GM04504 (cell line): ENCODE measurements at places on chromosomes 1 and 21.

DNA sequence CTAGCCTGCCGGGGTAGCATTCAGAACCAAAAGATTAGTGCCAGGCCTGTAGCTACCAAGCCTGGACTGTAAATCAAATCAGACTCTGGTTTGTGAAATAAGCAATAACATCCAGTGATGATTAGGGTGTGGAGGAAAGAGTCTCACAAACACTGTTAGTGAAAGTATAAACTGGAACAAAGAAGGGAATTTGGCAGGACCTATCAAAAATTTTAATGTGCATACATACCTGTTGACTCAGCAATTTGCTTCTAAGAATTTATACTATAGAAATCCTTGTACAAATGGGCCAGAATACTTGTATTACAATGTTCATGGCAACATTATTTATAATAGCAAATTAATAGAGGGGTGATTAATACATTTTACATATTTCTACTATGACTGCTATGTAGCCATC is 109.8 kb upstream of the WARS2 start:
- DNase-seq = no peak

- no peak for DNase-seq
Observed at GRCh38 chr1:245754463-245754961, 599.7 kb downstream of the KIF26B start.

DNA sequence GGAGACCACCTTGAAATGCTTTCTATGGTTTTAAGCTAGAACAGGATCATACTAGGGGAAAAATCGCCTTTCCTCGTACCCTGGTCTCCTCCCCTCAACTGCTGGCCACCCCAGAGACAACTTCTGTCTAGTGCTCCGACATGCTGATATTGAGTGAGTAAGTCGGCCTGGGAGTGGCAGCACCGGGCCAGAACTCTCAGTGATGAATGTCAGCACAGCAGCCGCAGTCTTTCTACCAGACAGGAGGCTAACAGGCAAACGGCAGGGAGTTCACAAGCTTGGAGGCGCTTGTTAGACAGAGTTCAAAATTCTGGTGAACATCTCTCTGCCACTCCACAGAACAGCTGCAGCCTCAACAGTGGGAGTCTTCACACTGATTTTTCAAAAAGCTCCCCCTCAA is 716.9 kb downstream of the ADGRL2 start:
- no peak for DNase-seq

DNA sequence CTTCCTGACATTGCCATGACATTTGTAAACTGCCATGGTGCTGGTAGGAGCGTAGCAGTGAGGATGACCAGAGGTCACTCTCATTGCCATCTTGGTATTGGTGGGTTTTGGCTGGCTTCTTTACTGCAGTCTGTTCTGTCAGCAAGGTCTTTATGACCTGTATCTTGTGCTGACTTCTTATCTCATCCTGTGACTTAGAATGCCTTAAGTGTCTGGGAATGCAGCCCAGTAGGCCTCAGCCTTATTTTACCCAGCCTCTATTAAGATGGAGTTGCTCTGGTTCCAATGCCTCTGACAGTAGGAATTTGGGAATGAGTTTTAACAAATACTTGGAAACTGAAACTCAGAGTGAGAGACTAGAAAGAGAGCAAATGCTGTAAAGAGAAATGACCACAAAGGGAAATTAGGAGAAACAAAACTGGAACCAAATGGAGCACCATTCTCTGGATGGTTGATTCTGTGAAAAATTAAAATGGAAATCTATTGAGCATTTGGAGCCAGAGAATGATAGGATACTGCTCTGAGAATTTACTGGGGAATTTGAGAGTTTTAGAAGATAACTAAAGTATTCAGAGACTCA is 50.1 kb upstream of the RHOU start:
- DNase-seq = no peak

GRCh38 chr1:39671433-39671792 is 494 bp downstream of the NT5C1A start:
- no peak for DNase-seq

- DNase-seq = no peak
Observed at GRCh38 chr1:227943381-227944089, 4.2 kb downstream of the WNT9A start.

DNA sequence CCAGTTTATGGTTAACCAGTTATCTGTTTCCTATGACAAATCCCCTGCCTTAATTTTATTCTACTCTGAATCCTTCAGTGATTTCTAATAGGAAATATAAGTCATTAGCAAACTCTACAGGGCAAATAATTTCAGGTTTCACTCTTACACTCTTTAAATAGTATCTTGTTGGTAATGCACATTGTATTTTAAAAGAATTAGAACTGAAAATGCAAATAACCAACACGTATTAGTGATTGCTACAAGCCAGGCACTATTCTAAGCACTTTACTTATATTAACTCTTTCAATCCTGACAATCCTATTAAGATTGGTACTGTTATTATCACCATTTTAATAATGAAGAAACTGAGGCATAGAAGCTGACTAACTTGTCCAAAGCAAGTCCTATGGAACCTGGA is 48.3 kb upstream of the LHX8 start:
- DNase-seq = no peak

- peak; percentile 5 for DNase-seq
Observed at GRCh38 chr21:21624674-21625073, 626.5 kb downstream of the NCAM2 start.

- DNase-seq = no peak
Observed at GRCh38 chr1:231193710-231194340, 32.0 kb downstream of the TRIM67 start.

- no peak for DNase-seq
Observed at GRCh38 chr1:180550241-180550640, 8.5 kb upstream of the OVAAL start.
